Gastrocnemius medialis (tissue), 4 donors: ENCODE measurements at places on chromosomes 12 and 14. TPM values are rescaled to one million over a fixed set of nuclear protein-coding genes. Genes with fewer than 3 reads are reported as not detected.

GRCh38 chr14:21090194-21090939 is 8.1 kb downstream of the ZNF219 start:
- H3K27me3 ChIP-seq = no peaks in the 10 kb centered on the region
- DNase-seq = no peak
- no peak overlapping the region for H3K27ac ChIP-seq
- H3K4me1 ChIP-seq = no peaks in the 10 kb centered on the region
- H3K36me3 ChIP-seq = peaks cover 44% of the 10 kb centered on the region

- no peak for DNase-seq
- H3K36me3 ChIP-seq = no peaks in the 10 kb centered on the region
- H3K4me1 ChIP-seq = no peaks in the 10 kb centered on the region
- H3K27ac ChIP-seq = no peak overlapping the region
- no peak overlapping the region for H3K4me3 ChIP-seq
Measured at GRCh38 chr12:4775936-4776335, 55.7 kb downstream of the GALNT8 start.

DNA sequence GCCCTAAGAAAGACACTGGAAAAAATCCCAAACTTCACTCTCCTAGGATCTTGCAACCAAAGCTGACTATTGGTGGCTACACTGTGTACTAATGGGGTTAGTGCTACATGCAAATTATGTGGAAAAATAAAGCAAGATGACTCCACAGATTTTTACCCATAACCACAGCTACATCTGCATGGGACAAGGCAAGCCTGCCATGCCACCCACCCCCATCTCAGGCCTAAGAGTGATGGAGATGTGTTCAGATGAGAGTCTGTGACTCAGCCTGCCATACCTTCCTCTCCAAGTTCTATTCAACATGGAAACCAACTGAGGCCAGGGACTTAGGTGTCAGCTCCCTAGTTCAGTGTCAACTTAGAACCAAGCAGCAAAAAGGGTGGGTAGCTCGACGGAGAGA is 206.2 kb downstream of the PELI2 start:
- no peaks in the 10 kb centered on the region for H3K27me3 ChIP-seq
- no peak for DNase-seq
- H3K36me3 ChIP-seq = no peaks in the 10 kb centered on the region

- H3K4me3 ChIP-seq = no peak overlapping the region
- no peak overlapping the region for H3K27ac ChIP-seq
- DNase-seq = no peak
- no peaks in the 10 kb centered on the region for H3K27me3 ChIP-seq
Measured at GRCh38 chr12:41706376-41706775, 438.3 kb downstream of the GXYLT1 start.

- H3K36me3 ChIP-seq = no peaks in the 10 kb centered on the region
- H3K4me1 ChIP-seq = no peaks in the 10 kb centered on the region
- no peak overlapping the region for H3K4me3 ChIP-seq
- H3K27me3 ChIP-seq = peaks cover 5% of the 10 kb centered on the region
- DNase-seq = no peak
- H3K27ac ChIP-seq = no peak overlapping the region
Measured at GRCh38 chr14:104211215-104211614, 72.8 kb downstream of the KIF26A start.

- peak overlapping the region; percentile 68 for H3K27ac ChIP-seq
- peaks cover 3% of the 10 kb centered on the region for H3K27me3 ChIP-seq
- peaks cover 10% of the 10 kb centered on the region for H3K4me1 ChIP-seq
- DNase-seq = no peak
Measured at GRCh38 chr14:74954232-74954946, 1.0 kb downstream of the PGF start.

- H3K27me3 ChIP-seq = no peaks in the 10 kb centered on the region
- no peak overlapping the region for H3K4me3 ChIP-seq
- no peaks in the 10 kb centered on the region for H3K4me1 ChIP-seq
- no peak for DNase-seq
- H3K36me3 ChIP-seq = no peaks in the 10 kb centered on the region
Measured at GRCh38 chr12:91224401-91224800, 41.8 kb upstream of the DCN start.

DNA sequence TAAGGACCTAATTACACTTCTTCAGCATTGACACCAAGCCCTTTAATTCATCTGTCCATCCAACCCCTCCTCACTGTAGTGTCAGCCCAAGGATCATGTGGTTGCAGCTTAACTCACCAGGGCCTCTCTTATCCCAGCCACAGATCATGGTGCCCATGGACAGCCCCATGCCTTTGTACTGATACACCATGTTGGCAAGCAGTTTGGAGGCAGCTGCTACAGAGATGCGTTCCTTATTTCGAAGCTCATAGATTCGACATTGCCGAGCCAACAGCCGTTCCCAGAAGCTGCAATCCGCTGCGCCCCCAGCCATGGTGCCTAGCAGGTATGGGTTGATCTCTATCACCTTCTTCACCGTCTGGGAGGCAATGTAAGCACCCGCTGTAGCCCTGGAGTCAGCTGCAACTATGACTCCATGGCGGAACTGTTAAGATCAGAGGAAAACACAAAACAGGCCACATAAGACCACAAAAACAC is 1.4 kb downstream of the PSMB5 start:
- H3K27me3 ChIP-seq = no peaks in the 10 kb centered on the region
- peaks cover 12% of the 10 kb centered on the region for H3K4me1 ChIP-seq
- H3K4me3 ChIP-seq = peak overlapping the region; percentile 74
- H3K27ac ChIP-seq = peak overlapping the region; percentile 88

Gene PLA2G1B
- total RNA-seq = not detected

Gene OR4K14
- total RNA-seq = not detected

Gene RIC8B
- 8.6 TPM for total RNA-seq

Gene SERPINA12
- total RNA-seq = not detected
